Skin of body (tissue), 3 donors: ENCODE measurements at places on chromosomes 11 and 22.

GRCh38 chr22:45518580-45518991 is 15.9 kb downstream of the FBLN1 start:
- DNase-seq, result no peak

DNA sequence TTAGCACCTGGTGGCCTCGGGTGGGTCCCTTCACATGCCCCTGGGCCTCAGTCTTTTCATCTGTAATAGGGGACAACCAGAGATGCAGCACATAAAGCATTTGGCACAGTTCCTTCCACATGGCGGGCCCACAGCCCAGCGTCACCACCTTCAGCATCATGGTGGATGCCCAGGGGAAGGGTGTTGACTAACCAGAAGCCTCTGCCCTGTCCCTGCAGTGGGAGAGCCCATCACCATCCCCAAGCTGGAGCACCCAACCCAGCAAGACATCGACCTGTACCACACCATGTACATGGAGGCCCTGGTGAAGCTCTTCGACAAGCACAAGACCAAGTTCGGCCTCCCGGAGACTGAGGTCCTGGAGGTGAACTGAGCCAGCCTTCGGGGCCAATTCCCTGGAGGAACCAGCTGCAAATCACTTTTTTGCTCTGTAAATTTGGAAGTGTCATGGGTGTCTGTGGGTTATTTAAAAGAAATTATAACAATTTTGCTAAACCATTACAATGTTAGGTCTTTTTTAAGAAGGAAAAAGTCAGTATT is 14.8 kb upstream of the UVRAG start:
- no peak for DNase-seq

GRCh38 chr11:72585762-72586311 is 88.4 kb downstream of the PDE2A start:
- peak; percentile 42 for DNase-seq

DNA sequence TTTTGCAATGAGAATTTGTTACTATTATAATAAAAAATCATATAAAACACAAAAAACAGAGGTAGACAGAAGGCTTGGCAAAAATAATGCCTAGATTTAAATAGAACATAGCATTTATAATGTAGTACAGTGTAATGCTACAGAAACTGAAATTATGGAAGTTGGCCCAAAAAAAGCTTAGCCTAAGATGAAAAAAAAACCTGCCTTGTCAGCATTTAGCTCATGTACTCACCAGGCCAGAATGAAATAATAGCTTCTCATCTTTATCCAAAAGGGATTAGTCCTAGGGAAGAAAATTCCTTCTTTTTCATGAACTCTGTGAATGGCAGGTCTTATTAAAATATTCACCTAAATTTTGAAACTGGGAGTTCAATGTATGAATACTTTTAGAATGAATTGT is 951.1 kb downstream of the LRRC4C start:
- DNase-seq, result no peak

DNA sequence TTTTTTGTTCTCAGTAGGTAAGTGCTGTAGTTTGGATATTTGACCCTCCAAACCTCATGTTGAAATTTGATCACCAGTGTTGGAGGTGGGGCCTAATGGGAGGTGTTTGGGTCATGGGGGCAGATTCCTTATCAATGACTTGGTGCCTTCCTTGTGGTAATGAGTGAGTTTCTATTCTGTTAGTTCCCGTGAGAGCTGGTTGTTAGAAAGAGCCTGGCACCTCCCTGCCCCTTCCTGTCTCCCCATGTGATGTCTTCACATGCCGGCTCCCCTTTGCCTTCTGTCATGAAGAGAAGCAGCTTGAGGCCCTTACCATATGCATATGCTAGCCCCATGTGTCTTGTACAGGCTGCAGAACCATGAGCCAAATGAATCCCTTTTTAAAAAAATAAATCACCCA is 138.3 kb downstream of the TMEM135 start:
- no peak for DNase-seq

DNA sequence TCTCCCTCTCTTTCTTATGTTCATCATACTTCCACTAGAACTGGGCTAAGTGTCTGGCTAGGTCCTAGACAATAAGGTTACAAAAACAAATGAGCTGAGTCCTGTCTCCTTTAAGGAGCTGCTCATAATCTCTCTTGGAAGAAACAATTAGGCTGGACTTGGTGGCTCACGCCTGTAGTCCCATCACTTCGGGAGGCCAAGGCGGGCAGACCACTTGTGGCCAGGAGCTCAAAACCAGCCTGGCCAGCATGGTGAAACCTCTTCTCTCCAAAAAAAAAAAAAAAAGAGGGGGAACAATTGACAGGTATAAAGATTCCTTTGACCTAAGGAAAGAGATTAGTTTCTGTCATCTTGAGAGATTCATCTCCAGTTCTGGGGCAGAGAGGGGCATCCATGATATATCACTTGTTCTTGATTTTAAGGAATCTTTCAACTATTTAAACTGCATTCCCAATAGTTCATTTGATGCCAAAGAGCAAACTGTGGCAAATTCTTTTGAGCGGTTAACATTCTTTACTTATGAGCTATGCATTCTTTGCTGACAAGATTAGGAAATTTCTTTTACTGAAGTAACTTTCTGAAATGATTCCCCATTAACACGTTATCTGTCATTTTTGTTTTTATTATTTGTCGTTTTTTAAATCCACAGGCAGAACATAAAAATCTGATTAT is 125.5 kb downstream of the C11orf87 start:
- no peak for DNase-seq

- no peak for DNase-seq
Measured at GRCh38 chr11:45156741-45157140, 10.3 kb downstream of the PRDM11 start.

- no peak for DNase-seq
Measured at GRCh38 chr11:12827369-12827768, 153.1 kb downstream of the TEAD1 start.

- DNase-seq, result no peak
Measured at GRCh38 chr11:1301220-1302000, 8.0 kb downstream of the TOLLIP start.

- DNase-seq, result no peak
Measured at GRCh38 chr11:91691872-91692271, 532.7 kb upstream of the FAT3 start.

DNA sequence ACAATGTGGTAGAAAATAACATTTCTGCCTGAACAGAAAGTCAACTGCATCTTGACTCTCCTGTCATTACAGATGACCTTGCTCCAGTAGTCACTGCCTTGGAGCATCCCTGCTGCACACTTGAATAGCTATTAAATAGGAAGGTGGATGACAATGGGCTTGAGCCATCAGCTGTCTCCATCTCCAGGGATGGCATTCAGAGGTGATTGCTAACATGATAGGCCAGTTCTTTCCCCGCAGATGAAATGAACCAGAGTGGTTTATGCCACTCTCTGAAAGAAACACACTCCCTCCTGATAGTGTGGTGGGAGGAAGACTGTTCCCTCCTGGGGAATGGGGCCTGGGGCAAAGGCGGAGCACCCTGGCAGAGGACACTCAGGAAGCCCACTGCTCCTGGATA is 57.1 kb upstream of the OLFML1 start:
- DNase-seq, result no peak

- peak; percentile 16 for DNase-seq
Measured at GRCh38 chr11:59822989-59823566, 12.5 kb upstream of the MRPL16 start.

DNA sequence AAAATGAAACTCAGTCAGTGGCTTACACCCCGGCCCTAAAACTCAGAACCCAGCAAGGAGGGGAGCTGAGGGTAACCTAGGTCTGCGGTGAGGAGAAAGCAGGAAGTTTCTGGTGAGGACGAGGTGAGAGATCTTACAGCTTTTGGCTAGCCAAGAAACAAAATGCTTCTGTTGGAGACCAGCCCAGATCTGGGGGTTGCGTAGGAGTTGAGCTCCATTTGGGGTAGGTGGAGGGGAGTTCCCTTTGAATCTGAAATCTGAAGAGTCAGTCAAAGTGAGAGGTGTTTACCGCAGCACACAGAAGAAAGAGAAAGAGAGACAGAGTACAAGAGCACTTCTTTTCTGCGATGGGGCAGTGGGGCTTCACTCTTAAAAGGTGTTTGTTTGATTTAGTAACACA is 29.6 kb downstream of the EHF start:
- no peak for DNase-seq

GRCh38 chr11:105935791-105936190 is 86.2 kb downstream of the MSANTD4 start:
- DNase-seq, result no peak

DNA sequence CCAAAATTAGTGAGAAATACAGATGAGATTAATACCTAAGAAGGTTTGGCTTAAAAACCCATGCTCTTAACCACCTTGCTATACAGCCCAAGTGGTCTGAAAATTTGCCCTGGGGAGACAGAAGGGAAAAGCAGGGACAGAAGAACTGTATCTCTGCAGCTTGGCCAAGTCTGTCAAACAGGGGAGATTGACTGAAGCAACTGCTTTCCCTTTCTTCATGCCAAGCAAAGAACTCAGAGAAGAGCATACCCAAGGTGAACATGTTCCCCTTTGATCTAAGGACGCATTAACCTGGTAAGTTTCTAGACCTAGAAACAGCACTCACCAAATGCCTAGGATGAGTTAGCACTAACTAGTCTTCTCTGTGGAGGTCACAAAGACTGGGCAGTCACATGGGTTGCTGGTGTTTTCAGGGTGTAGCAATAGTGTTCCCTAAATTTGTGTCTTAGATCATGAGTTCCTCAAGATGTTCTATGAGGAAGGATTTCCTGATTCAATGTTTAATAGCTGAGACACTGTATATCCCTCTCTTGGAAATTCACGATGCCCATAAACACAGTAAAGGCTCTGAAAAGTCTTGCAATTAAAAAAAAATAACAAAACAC is 75.6 kb upstream of the GRAMD1B start:
- DNase-seq, result no peak

GRCh38 chr11:34897171-34897870 is 18.9 kb downstream of the APIP start:
- no peak for DNase-seq

GRCh38 chr11:76380159-76380976 is 564 bp downstream of the THAP12 start:
- no peak for DNase-seq

DNA sequence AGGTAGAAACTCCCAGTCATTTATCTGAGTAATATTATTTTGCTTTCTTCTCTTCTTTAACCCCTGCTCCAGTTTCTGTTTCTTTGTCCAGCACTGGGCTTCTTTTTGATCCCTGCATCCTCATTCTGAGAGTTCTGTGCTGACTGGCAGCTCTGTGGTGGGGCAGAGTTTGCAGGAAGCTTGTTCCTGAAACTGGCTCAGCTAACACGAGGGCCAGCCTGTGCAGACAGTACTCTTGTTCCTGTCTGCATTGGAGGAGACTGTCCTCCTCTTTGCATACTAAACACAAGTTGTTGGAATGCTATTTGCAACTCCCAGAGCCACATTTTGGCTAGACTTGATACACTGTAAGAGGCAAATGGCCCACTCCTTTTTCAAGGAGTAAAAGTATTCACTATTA is 93.1 kb upstream of the HORMAD2 start:
- DNase-seq, result no peak

- DNase-seq, result no peak
Measured at GRCh38 chr22:23031786-23032185, 38.5 kb upstream of the GNAZ start.

- DNase-seq, result no peak
Measured at GRCh38 chr11:57001674-57002401, 13.1 kb downstream of the OR5AK2 start.

DNA sequence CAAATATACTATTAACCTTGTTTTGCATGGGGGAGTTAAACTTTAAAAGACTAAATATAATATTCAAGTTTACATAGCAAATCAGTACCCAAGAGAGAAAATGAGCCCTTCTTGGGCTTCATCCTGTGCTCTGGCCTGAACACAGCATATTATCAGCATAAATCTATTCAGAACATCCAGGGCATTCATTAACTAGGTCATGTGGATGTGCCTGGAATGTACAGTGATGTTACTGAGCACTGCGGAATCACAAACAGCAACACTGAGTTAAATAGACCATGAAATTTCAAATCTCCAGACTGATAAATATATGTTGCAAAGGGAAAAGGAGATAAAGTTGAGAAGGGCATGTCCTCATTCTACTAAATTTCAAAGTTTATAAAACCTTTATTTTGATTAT is 426.4 kb downstream of the AASDHPPT start:
- no peak for DNase-seq

GRCh38 chr11:10164621-10165020 is 129.4 kb downstream of the SBF2 start:
- no peak for DNase-seq

- no peak for DNase-seq
Measured at GRCh38 chr22:20206709-20207215, 55.9 kb upstream of the CCDC188 start.

GRCh38 chr22:45221201-45221600 is 19.5 kb downstream of the KIAA0930 start:
- DNase-seq, result no peak

GRCh38 chr11:2142300-2142759 is 3.1 kb upstream of the IGF2 start:
- no peak for DNase-seq

- no peak for DNase-seq
Measured at GRCh38 chr22:48424201-48424627, 1403.5 kb downstream of the BRD1 start.

DNA sequence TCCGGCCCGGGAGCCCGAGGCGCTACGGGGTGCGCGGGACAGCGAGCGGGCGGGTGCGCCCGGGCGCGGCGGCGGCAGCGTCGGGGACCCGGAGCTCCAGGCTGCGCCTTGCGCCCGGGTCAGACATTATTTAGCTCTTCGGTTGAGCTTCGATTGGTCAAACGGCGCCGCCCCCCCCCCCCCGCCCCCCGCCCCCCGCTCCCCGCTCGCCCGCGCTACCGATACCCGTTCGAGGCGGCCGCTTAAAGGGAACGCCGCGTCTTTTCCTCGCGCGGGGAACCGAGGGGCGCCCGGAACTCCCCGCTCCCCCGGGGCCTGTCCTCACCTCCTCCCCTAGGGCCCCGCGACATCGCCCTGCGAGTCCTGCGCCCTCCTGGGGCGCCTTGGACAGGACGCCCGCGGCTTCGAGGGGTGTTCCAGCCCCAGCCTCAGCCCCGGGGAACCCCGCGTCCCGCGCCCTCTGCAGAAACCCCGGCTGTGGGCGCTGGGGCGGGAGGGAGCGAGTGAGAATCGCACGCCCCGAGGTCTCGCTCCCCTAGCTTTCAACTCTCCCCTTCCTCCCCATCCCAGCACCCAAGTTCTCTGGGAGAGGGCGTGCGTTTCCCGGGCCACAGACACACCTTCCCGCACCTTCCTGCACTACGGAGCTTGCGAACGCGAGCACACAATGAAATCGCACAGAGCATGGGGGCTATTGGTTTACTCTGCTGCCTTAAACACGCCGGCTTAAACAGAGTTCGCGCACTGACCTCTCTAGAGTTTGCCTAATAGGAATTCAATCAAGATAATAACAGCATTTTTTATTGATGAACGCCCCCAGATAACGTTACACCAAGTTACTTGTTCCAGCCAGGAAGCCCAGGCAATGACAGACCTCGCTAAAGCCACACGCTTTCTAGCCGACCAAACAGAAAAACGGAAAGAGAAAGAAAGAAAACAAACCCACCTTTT is at the start of gene BDNF:
Gene BDNF, minus strand, starts transcription at position 105 of the 951 bp plus-strand sequence. CDS start 41,891 bp downstream, outside the sequence.
- no peak for DNase-seq

DNA sequence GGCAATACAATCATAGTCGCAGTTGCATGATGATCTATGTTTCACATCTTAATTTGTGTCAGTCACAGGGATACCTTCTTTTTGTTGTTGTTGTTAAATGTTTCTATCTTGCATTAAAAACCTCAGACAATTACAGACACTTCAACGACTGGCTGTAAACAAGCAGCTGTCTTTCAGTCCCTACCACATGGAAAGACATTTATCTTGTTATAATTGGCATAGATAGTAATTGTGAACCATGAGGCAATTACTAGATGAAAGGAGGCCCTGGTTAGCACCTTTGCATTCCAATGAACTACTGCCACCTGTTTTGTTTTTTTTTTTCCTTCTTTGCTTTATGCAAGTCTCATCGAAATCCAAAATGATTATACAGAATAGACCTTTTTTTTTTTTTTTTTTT is 416.8 kb downstream of the LRRC4C start:
- DNase-seq, result no peak
